T-cell (primary cell): ENCODE measurements at places on chromosomes 12 and 14. TPM values are rescaled to one million over a fixed set of nuclear protein-coding genes. Genes with fewer than 3 reads are reported as not detected.

- DNase-seq, result no peak
These were observed 114.8 kb upstream of the PRICKLE1 start for GRCh38 chr12:42704340-42704739.

- no peak for DNase-seq
These were observed 155.2 kb upstream of the ALG10B start for GRCh38 chr12:38161123-38162000.

DNA sequence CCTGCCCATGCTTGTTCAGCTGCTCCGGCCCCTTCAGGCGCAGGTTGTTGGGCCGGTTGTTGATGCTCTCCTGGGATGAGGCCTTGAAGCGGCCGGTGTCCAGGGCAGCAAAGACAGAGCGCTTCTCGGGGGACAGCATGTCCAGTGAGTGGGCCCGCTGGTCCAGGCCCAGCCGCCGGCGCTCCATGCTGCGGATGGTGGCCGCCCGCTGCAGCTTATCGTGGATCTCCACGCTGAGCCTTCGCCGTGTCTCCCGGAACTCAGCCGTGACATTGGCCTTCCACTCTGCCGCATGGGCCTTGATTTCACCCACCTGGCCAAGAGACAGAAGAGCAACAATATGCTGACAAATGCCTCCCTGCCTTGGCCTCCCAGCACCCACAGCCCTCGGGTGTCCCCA, 137.2 kb downstream of the KCNK10 start:
- no peak for DNase-seq

DNA sequence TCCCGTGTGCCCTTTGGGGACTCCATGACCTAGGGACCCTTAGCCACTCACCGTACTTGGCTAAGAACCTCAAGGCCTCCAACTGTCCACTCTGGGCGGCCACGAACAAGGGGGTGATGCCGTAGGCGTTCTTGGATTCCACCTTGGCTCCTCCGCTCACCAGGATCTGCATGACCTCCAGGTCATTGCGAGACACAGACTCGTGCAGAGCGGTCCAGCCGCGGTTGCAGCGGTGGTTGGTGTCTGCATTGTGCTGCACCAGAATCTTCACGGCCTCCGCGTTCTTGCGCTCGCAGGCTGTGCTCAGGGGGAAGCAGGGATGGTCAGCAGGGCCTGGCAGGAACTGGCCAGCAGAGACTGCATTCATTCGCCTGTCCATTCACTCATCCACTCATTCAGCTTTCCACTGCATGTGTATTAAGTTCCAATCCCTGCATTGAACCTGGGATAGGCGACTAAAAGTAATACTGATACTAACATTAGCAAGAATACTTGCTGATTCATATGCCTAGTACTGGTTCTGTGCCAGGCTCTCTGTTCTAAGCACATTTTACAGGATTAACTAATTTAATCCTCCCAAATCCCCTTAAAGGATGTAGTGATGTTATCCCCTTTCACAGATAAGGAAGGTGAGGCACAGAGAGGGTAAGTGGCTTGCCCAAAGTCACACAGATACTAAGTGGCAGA, 23.9 kb downstream of the FAM181A start:
- DNase-seq, result no peak

DNA sequence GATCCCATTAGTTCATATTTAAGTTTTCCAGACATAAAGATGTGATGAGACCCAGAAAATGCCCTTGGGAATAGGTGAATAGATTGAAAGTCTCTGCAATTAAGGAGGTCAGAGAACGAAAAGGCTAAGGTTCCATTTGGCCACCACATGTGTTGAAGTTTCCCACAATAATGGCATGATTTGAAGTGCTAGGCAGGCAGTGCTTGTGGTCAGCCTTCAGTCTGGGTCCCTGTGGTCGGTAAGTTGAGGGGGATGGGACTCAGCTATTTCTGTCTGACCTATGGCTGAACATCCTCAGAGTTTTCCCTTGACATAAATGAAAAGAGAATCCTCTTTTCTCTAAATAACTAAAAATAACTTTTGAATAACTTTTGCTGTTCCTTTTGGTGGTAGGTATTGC, 92.4 kb downstream of the PELI2 start:
- DNase-seq, result no peak

DNA sequence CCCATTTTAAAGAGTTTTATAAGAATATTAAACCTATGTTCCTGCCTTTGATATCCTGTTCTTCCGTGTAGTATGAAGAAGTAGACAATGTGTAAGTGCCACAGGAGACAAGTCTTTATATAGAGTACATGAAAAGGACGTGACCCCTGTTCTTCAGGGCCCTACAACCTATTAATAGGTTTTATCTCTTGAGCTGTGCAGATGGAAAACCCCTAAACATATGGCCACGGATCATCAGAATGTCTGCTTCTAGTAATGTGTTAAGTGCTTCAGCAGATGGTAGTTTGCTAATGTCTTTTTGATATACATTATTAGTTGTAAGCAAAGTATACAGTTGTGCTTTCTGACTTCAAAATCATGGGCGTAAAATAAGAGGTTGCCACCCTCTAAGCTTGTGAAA, 228.5 kb downstream of the PTPRO start:
- DNase-seq, result no peak

GRCh38 chr14:85186082-85186481, 343.9 kb upstream of the FLRT2 start:
- DNase-seq, result no peak

DNA sequence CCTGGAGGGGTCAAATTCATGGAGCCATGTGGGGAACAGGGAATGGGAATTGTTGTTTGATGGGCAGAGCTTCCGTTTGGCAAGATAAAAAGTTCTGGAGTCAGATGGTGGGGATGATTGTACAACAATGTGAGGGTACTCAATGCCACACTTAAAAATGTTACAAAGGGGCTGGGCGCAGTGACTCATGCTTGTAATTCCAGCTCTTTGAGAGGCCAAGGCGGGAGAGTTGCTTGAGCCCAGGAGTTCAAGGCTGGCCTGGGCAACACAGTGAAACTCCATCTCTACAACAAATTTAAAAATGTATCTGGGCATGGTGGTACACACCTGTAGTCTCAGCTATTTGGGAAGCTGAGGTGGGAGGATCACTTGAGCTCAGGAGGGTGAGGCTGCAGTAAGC, 66.0 kb upstream of the DIO3 start:
- no peak for DNase-seq

- DNase-seq, result no peak
These were observed 9.2 kb upstream of the KRT73 start for GRCh38 chr12:52627395-52628110.

DNA sequence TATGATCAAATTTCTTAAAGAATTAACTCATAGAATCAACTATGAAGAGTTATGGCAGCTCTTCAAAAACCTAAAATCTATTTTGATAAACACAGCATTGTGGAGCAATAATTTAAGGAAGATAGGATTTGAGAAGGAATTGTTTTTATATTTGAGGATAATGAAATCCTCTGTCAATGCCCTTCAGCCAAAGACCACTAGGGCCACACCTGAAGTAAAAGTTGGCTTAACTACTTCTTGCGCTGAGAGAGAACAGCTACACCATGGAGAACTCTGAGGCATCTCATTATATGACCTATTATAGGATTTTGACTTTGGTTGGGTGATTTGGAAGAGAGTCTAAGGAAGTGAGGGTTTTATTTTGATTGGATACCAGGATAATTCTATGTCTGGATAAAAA, 237.2 kb downstream of the TMTC2 start:
- DNase-seq, result no peak

DNA sequence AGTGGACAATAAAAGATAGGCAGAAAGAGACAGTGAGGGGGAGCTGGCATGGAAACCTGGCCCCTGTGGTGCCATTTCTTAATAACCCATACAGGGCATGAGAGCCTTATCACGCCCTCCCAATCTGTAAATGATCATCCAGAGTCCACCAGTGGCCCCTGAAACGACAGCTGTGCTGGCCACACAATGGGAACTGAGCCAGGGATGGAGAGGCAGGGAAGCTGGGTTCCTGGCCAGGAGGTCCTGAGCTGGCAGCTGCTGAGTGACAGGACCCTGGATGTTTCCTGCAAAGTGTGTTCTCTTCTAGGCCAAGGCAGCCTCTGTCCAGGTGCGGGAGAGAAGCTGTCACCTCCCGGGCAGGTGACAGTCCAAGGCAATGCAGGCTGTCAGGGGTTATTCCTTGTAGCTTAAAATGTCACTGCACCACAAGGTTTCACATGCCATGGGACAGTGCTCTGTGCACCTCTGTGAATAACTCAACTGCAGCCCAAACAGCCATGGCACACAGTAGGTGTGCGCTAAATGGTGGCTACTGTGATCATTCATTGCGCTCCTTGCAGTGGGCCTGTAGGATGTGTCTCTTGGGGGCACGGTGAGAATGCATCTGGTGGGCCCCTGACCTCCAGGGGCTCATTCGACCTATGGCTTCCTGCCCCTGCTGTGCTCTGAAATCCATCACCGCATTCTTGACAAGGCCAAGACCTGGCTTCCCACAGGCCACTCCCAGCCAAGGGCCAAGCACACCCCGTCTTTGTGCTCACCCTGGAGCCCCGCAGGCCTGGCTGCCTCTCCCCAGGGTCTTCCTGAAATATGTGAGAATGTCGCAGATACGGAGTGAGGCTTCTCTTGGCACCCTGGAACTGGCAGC, 46.3 kb upstream of the BCL11B start:
- no peak for DNase-seq

DNA sequence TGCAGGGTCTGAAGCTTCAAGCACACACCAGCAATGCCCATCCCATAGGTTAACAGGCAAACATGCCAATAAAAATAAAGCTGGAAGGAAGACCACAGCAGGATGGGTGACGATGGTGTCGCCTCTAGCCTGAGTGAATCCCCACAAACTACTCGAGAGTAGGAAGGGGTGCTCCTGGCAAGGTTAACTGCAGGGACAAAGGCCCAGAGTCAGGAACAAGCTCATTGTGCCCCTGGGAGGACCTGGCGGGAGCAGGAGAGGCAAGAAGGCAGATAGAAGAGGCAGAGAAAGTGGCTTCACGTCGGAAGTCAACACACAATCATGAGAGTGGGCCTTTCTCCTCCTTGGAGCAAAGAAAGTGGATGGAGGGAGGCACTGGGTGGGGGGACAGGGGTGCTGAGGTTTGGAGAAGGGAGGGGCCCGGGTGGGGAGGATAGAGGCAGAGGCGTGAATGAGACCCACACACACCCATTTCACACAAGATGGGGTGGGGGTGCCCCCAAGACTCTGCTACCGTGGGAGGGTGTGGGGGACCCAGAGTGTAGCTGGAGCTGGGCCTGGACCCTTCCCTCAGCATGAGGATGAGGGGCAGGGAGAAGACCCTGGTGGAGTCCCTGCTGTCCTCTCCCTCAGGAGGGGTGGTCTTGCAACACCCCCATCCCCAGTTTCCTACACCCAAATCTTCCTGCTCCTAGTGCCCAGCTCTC, 43.1 kb downstream of the DIO3 start:
- no peak for DNase-seq

GRCh38 chr14:87049950-87050349, 943.0 kb downstream of the GALC start:
- DNase-seq, result no peak

DNA sequence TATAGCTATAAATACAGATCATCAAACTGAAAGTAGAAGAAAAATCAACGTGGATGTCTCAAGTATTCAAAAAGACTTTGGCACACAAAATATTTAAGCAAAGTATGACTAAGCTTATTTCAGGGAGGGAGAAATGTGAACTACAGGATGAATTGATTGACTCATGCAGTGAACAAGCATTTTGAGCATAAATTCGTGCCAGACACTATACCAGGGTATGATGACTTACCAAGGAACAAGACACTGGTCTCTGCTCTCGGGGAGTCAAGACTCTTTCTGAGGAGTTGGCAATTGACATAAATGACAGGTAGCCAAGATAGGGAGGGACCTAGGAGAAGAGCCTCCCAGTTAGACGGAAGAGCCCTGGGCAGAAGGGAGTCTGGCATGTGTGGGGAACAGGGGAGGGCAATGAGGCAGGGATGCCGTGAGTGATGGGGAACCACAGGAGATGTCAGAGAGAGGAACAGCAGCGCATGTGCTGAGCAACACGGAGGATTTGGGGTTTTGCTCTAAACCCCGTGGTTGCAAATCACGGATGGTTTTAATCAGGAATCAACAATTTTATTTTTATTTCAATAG, 115.2 kb downstream of the TMEM132D start:
- no peak for DNase-seq

GRCh38 chr12:63098851-63099250, 52.1 kb downstream of the AVPR1A start:
- no peak for DNase-seq

DNA sequence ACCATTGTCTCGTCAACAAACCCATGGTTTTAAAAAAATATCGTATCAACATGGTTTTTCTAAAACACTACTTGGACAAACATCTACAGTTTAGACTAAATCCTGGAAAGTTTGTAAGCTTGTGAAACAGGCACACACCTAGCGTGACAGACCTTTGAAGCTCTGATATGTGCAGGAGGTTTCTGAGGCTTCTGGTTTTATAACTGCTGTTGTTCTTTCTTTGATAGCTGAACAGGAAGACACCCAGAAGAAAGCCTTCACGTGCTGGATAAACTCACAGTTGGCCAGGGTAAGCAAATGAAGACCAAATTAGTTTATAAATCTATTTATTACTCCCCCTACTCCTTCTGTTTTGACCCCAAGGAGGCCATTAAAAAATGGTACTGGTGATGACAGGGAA, 87.6 kb downstream of the SYNE2 start:
- DNase-seq, result no peak

DNA sequence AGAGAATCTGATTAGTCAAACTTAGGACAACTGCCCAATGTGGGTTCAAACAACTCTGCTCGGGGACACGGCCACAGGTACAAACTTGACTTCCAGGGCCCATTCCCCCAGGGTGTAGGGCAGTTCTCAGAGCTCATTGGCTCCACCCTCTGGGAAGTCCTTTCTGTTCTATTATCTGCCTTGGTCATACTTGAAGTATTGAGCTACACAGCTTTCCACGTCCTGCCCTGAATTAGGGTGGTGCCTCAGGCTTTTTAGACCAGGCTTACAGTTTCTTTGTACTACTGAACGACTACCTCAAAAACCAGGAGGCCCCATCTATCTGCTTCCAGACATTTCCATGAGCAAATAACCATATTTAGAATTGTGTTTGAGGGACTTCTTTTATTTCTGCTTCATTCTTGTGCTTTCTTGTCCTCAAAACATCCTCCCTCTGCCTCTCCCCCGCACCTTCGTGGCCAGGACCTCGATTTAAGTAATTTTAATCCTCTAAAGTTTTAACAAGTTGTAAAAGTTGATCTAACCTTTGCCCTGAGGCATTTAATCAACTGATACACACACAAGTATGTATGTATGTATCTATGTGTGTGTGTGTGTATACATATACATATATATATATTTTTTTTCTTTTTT, 281.7 kb upstream of the AMIGO2 start:
- DNase-seq, result peak; percentile 15

DNA sequence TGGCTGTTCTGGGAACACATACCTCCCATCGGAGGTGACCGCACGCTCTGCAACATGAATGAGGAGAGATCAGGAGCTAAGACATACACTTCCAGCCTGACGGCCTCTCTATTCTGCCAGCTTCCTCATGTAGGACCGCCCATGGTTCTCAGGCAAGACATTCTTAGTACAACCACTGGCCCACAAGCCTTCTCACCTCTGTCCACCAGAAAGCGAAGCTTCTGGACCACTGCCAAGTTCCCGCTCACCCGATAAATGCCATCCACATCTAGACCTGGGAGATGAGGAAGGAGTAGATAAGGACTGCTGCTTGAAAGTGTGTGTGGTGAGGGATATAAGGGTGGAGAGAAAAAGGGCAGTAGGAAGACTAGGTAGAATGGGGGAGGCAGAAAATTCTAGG, 5.2 kb downstream of the ARHGAP9 start:
- no peak for DNase-seq

PRKD1 gene
- total RNA-seq, result not detected

C12orf60 gene
- 1.4 TPM for total RNA-seq

ABHD12B gene
- total RNA-seq, result not detected

ZDHHC22 gene
- total RNA-seq, result not detected

SPTB gene
- total RNA-seq, result 0.10 TPM

PTCSC3 gene
- not detected for total RNA-seq

CABP1 gene
- not detected for total RNA-seq
